ENCODE measurements at places on chromosomes 1 and 21. TPM values are rescaled to one million over a fixed set of nuclear protein-coding genes. Genes with fewer than 3 reads are reported as not detected.

Gene RIPK4
- total RNA-seq: not detected

Gene MATN1
- total RNA-seq: 0.19 TPM

Gene TCP10L
- total RNA-seq: 0.07 TPM

Gene SELL
- total RNA-seq: not detected

Gene MSH4
- not detected for total RNA-seq

Gene SOAT1
- 18.9 TPM for total RNA-seq

Gene RNU1-4
- under 0.01 TPM for total RNA-seq

Gene GPR3
- total RNA-seq: 3.6 TPM

Gene SLC2A5
- total RNA-seq: 0.22 TPM

Gene CHI3L2
- not detected for total RNA-seq

Gene RLF
- 33.5 TPM for total RNA-seq

Gene PEAR1
- total RNA-seq: not detected

Gene COL24A1
- total RNA-seq: not detected

Gene SEC16B
- total RNA-seq: 0.11 TPM

Gene SLC45A1
- total RNA-seq: not detected

Gene ZCCHC17
- total RNA-seq: 18.5 TPM

Gene RNASEL
- 11.8 TPM for total RNA-seq

Gene MRPL37
- total RNA-seq: 80.1 TPM

Gene GJA5
- total RNA-seq: not detected

Gene FBXO2
- total RNA-seq: not detected

Gene PSRC1
- total RNA-seq: 6.3 TPM

Gene ARHGAP30
- 59.6 TPM for total RNA-seq

Gene SLC44A3
- not detected for total RNA-seq

Gene FLG2
- total RNA-seq: not detected

Gene KHDRBS1
- total RNA-seq: 70.9 TPM

Gene OR2L5
- total RNA-seq: 0.19 TPM

Gene GBP4
- not detected for total RNA-seq

Gene CDC20
- total RNA-seq: 96.9 TPM

Gene PDIK1L
- total RNA-seq: 7.0 TPM

Gene IFI44
- total RNA-seq: 16.3 TPM

Data from Karpas-422 (cell line).